ENCODE measurements at places on chromosomes 3 and 15. TPM values are rescaled to one million over a fixed set of nuclear protein-coding genes. Genes with fewer than 3 reads are reported as not detected.

- DNase-seq, result no peak
Observed at GRCh38 chr15:49238342-49238741, 68.3 kb downstream of the GALK2 start.

GRCh38 chr3:14110699-14111098 lies 14.0 kb downstream of the CHCHD4 start:
- DNase-seq, result no peak

GRCh38 chr3:138119423-138119766 lies 4.0 kb upstream of the DZIP1L start:
- DNase-seq, result no peak

DNA sequence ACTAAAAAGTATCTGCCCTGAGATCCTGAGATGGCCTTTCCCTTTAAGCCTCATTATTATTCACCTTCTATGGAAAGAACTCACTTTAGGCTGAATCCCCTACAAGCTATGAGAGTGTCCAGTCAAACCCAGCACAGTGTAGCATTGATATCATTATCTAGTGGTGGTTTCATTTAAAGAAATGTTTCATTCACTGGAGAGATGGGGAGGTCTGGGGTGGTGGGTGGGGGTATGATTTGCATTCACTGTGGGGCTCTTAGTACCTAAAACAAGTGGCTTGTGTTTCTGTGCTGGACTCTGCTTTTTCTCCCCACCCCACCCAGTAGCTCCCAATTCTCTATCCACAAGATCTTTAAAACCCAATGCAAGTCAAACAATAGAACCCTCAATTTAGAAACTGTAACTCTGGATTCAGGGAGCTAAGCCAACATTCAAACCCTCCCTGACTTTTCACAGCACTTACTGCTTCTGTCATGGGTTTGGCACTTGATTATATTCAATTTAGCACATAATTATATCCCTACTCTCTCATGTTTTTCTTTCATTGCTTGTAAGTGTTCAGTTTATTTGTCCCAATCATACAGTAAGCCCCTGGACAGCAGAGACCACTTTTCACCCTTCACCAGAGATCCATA lies 310.5 kb upstream of the THBS1 start:
- no peak for DNase-seq

DNA sequence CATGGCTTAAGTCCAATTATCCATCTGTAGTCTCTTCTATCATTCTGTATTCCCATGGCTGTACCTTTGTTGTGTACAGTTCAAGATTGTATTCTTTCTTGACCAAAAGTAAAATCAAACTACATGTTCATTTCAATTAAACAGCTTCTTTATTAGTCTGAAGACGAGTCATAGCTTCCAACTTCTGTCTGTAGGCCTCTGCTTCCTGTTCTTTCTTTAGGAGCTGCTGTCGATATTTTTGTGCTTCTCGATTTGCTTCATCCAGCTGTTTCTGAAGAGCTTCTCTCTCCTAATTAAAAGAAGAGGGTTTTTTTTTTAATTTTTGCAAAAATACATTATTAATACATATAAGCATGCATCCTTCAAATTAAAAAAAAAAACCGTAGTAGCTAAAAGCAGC lies 13.0 kb upstream of the HDC start:
- no peak for DNase-seq

DNA sequence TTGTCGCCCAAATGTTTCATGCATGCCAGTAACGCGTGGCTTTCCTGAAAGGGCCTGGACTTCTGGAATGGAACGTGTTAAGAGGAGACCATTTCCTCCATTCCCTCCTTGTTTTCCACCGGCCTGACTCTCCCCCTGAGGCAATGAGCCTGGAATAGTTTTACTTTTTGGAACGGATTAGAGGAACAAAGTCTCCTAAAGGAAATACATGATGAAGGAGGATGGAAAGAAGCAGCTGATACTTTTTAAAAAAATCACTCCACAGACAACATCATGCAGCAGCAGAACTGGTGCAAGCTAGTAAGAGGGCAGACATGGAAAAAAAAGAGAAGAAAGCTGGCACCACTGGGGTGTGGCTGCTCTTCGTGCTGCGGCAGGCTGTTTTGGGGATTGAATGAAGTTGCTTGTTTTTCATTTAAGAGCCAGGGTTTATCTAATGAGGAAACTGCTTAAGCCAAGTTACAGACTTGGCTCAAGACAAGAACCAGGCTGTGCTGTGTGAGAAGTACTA lies 3.6 kb upstream of the KBTBD12 start:
- DNase-seq, result no peak

DNA sequence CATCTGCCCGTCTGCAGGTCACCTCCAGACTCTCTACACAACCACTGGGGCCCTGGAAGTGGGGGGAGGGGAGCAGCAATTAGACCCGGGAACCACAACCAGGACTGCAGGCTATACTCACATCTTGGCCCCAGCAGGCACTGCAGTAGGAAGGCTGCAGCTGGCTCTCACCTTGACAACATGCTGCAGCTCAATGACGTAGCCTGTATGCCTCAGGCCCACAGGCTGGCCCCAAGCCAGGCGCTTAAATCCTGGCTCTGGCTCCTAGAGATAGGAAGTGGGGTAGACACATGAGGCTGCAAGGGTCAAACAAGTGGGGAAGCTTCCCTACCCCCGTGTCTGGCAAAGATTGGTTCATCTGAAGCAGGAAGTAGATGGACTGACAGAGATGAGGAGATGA lies 4.6 kb upstream of the QRICH1 start:
- no peak for DNase-seq

- DNase-seq, result peak; percentile 15
Observed at GRCh38 chr15:76185716-76186115, 125.6 kb downstream of the ETFA start.

GRCh38 chr3:13621381-13622221 lies 72.7 kb downstream of the FBLN2 start:
- no peak for DNase-seq

DNA sequence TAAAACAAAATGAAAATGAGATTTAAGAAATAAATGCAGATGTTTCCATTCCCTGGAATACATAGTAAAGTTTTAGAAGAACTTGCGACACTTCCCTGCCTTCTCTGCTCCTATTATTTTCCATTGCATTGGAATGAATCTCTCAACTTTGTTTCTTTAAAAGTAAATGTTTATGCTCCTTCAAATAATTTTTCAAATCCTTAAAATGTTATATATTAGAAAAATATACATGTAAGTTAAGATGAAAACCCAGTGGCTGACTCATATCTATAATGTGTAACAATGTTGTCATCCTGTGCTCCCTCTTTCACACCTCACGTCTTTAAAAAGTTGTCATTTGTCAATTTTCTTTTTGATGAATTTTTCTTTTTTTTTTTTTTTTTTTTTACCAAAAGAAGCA lies 3.6 kb downstream of the RBMS3 start:
- DNase-seq, result no peak

DNA sequence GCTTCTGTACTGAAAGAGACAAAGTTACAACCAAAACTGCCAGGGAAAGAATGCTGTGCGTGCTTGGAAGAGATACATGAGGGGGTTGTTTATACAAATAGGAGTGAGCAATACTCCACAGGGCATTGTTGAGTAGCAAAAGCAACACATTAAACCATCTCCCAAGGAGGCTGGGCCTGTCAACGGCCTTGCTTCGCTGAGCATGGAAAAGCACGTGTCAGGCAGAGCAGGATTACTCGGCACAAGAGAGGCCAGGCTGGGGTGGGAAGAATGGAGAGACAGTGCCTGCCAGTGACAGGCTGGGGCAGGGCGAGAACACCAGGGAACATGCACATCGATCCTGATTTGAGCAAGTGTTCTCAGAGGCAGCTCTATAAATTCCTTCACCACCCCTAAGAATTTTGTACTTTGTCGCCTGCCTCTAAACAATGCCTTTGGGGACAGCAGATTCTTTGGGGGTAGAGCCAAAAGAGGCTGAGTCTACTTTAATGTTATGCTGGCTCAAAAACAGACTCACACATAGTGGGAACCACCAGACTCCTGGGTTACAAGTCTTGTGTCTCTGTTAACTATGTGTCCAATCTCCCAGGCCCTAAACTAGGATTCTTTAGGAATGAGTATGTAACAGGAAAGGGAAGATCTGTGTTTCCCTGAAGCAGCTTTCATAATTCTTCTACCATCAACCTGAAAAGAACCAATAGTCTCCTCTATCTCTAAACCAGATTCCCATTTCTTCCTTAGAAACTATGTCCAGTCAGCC lies 67.2 kb downstream of the LIPC start:
- no peak for DNase-seq

DNA sequence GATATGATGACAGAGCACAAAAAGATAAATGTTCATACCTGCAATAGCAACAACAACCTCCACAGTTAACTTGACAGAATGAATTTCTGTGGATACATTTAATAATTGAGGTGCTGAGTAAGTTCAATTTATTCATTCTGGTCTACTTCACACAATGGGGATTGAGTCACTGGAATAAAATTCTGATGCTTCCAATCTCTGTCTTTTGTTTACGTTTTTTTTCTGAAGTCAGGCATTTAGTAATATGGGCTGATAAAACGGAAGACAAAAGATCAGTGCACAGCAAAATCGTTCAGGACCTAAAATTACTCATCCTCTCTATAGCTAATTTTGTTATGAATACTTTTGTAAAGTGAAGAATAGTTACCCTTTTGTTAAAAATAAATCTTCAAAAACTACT lies 565.9 kb upstream of the CCDC54 start:
- DNase-seq, result peak; percentile 49

DNA sequence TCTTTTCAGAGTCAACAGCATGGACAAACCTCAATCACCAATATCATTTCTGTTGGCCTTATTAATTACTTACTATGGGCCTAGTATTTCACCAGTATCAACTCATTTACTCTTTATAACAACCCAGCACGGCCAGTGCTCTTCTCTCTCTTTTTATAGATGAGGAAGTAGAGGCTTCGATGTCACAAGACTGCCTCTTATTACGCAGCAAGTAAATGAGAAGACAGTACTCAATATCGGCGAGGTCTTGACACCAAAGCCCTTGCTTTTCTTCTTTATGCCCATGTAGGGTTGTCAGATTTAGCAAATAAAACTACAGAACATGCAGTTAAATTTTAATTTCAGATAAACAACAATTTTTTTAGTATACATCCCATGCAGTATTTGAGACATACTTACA lies 99.0 kb upstream of the KCNMB2 start:
- DNase-seq, result no peak

DNA sequence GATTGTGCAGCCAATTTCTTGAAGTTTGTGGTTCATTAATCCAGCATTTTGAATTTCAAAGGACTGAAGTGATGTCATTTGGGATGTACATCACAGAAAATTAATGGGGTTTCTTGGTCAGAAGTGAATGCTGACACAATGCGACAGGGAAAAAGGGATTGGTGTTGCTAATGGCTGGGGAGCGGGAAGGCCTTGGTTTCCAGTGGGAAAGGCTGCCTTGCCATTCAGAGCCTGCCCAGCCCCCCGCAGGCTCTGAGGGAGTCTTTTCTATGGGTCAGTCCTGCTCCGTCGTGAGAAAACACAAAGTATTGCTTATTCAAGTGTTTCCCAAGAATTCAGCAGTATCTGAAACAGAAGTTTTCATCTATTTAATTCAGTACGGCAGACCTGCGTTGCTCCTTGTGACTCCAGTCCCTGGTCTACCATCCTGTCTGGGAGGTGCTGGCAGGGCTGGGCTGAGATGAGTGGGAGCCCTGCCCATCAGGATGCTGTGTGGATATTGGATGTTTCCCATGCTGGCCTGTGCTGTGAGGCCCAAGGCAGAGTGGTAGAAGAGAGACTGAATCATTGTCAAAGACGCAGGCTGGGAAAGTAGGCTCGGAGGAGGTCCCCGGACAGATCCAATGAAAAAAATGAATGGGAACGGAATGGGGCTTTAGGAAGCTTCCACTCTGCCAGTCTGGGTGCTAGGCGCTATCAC lies 111.2 kb upstream of the KLHL25 start:
- no peak for DNase-seq

DNA sequence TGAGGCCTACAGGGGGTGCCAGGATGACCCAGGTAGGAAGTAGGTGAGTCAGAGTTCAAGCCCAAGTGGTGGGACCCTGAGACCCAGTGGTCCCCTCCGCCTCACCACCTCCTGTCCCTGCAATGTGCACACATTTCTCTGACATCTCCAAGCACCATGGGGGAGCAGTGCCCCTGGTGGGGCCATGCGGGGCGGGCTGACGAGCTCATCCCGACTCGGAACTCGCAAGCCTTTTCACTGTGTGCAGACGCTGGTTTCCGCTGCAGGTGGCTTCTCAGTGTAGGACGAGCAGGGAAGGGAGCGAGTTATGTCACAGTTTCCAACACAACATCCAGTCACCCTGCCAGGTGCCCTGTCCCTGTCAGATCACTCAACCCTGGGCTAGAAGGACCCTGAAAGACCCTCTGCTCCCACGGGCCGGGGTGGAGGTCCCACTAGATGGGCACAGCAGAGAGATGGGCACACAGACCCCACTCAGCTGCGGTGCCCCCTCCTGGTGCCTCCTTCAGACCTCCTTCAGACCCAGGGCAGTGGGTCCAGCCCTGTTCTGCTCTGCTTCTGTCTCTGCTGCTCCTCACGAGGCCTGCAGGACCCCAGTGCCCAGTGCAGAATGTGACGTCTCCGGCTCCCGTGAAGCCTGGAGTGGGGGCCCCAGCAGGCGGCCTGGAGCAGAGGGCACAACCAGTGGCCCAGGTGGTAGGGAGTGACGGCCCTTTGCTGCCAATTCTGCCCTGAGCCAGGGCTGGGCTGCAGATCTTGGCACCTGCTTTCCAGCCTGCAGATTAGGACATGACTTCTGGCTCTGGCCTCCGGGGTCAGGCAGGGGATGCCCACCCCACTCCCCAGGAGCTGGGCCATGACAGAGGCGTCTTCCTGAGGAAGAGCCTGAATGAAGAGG lies 102.0 kb upstream of the RPL32 start:
- no peak for DNase-seq

DNA sequence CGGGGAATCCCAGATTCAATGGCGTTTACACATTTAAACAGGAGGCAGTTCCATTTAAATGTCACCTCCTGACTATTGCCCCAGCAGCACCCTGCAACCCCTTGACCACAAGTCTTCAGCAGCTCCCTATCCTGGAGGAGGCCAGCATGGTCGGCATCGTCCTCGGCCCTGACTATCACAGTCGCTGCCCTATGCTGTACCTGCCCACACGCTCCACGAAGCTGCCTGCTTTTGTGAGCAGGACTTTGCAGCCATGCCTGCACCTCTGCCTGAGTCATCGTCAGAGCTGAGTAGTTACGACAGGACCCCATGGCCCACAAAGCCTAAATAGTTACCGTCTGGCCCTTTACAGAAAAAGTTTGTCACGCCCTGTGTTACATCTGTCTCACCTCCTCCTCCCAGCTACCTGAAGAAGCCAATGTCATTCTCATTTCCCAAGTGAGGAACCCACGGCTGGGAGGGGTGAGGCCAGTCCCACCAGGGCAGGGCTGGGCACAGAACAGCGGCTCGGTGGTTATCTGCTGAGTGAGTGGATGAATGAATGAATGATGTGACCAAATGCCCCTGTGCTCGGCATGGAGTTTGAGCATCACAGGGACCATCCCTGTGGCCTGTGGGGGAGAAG lies 47.8 kb upstream of the IQSEC1 start:
- no peak for DNase-seq

- no peak for DNase-seq
Observed at GRCh38 chr3:161548301-161548700, 51.7 kb downstream of the OTOL1 start.

- peak; percentile 88 for DNase-seq
Observed at GRCh38 chr3:98972155-98972554, 70.7 kb upstream of the DCBLD2 start.

GRCh38 chr15:52683580-52683979 lies 4.4 kb upstream of the ATOSA start:
- DNase-seq, result no peak

Gene CD86
- total RNA-seq, result not detected

Gene GRK7
- total RNA-seq, result not detected

Gene SLC27A2
- not detected for total RNA-seq

Gene SNTN
- total RNA-seq, result not detected

Gene ACTRT3
- total RNA-seq, result 4.0 TPM

Gene STAB1
- 189 TPM for total RNA-seq

Gene ACTC1
- not detected for total RNA-seq

Gene CGNL1
- total RNA-seq, result 50.1 TPM
